ENCODE measurements at places on chromosomes 3 and 15.
A peak's percentile ranks its signal among the peaks of the same experiment; 100 is the strongest.

- DNase-seq, result no peak
Observed at GRCh38 chr3:29695643-29696198, 414.9 kb downstream of the RBMS3 start.

GRCh38 chr3:119652306-119653033 lies 7.9 kb downstream of the POPDC2 start:
- no peak for DNase-seq

DNA sequence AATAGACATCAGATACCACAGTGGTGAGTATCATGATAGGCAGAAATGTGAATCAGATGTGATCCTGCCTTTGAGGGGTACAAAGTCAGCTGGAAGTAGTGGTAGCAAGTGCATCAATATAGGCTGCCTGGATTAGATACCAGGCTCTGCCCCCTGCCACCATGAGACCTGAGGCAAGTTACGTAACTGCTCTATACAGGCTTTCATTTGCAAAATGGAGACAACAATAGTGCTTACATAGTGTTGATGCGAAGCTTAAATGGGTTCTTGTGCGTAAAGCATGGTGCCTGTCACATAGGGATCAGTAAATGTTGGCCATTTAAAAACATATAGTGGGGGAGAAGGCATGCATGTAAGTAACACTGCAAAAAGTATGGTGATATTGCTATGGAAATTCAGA lies 158.0 kb downstream of the RYR3 start:
- no peak for DNase-seq

GRCh38 chr15:83978588-83978987 lies 257.0 kb upstream of the GOLGA6L4 start:
- DNase-seq, result no peak

- DNase-seq, result no peak
Observed at GRCh38 chr3:184609476-184610244, 48.1 kb downstream of the EPHB3 start.

DNA sequence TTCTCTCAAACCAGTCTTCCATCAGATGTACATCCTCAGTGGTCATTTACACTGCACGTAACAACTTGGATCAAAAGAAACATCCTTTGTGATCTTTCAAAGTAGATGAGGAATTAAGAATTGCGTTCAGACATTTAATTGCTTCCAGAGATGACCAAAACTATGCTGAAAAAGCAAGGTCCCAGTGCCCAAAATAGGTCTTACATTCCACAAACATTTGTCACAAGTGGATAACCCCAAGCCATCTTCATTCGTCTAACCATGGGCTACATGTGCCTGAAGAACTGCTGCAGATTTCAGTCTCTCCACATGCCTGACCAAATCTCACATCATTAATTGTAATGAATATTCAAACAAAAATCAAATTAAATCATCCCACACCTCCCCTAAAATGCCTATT lies 273.6 kb downstream of the SHOX2 start:
- DNase-seq, result no peak

- no peak for DNase-seq
Observed at GRCh38 chr3:28101705-28102104, 139.7 kb upstream of the CMC1 start.

DNA sequence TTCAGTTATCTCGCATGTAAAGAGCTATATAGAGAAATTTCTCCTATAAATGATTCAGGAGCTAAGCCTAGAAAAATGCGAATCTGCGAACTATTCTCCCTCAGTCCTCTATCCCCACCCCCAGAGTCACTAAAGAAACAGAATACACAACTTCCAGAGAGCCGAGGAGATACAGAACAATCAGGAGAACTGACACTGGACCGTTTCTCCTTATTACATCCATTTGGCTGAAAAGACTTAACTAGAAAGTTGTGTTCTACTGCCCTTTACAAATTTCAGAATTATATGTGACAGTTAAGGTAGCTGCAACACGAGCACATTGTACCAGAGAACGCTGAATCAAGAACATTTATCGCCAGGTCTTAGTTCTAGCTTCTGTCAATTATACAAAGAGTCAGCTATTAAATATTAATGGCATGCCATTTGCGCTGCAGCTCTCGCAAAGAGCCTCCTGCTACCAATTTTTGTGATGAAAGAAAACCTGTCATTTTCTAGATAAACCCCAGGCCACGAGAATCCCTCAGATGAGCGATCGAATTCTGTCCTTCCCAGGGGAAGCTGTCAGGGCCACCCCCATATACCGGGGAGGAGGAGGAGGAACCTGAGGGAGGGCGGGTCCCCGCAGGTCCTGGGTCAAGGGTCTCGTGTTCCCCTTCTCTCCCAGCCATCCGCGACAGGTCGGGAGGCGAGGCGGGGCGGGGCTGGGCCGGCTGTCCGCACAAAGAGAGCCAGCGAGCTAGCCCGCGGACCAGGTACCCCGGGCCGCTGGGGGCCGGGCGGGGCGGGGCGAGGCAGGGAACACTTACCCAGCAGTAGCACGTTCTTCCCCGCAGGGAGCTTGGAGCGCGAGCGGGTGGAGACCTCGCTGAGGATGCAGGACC lies 878 bp downstream of the DYNC1LI1 start:
- peak; percentile 21 for DNase-seq

- DNase-seq, result no peak
Observed at GRCh38 chr3:184154885-184155643, at the start of gene DVL3. Gene DVL3 (plus strand): TSS chr3:184155377. CDS start chr3:184155636, 259 bp downstream.

GRCh38 chr3:125418306-125418705 lies 43.2 kb upstream of the ZNF148 start:
- no peak for DNase-seq

GRCh38 chr3:126964261-126964660 lies 18.7 kb upstream of the PLXNA1 start:
- DNase-seq, result no peak

- DNase-seq, result no peak
Observed at GRCh38 chr15:29208352-29208751, 61.3 kb downstream of the NSMCE3 start.

- no peak for DNase-seq
Observed at GRCh38 chr3:53083521-53083920, 37.6 kb upstream of the SFMBT1 start.

- no peak for DNase-seq
Observed at GRCh38 chr15:87487484-87487883, 769.1 kb downstream of the NTRK3 start.

DNA sequence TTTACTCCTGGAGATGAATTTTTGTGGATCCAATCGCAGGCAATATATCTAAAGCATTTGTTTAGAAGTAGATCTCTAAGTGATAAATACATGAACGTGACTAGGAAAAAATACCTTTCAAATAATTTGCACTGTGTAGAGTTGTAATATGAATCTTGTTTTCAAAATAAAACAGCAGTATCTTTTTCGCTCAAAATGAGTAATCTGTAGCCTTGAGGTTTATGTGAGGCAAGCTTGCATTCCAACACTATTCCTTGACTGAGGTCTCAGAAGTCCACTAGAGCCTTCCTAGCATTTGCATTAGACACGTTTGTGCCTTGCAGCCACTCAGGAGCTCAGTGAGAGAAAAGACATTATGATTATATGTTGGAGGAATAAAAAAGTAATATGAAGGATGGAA lies 138.3 kb upstream of the ROBO1 start:
- DNase-seq, result no peak

- DNase-seq, result no peak
Observed at GRCh38 chr3:8767667-8768363, 1.6 kb downstream of the OXTR start.

Measured in CD4-positive, alpha-beta T cell treated with Interleukin-4 for 4 hours (primary cell).